ENCODE measurements at places on chromosomes 1 and 21.
A peak's percentile ranks its signal among the peaks of the same experiment; 100 is the strongest.

- peak; percentile 10 for DNase-seq
Observed at GRCh38 chr1:65255035-65255655, 54.2 kb upstream of the DNAJC6 start.

DNA sequence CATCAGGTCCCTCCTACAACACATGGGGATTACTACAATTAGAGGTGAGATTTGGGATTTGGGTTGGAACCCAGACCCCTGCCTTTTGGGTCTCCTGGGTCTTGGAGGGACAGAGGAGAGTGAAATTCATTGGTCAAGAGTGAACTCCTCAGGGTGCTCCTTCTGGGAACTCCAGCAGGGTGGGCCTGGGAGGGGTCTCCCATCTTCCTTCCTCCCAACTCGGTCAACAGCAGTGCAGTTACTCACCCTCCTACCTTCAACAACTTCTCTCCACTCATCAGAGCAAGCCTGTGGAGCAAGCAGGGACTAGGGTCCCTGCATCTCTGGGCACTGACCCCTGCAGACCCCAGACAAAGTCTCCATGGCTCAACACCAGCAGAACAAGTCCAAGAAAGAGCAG lies 89.3 kb upstream of the TMPRSS2 start:
- DNase-seq: no peak

DNA sequence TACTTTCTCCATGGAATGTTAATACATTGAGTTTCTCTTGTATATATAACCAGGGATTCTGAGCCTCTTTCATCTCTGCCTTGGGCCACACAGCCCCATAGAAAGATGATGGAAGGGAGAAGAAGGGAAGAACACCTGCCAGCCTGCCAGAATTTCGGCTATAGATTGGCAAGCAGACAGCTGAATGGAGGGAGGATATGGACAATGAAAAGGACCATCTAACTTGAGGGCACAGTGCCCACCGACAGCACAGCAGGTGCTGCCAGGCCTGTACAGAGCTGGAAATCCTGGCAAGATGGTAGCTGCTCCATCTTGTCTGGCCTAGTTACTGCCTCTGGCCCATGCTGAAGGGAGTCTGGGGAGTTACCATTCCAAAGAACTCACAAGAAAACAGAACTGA lies 244.3 kb downstream of the FGGY start:
- no peak for DNase-seq

GRCh38 chr21:35738347-35738961 lies 321.9 kb downstream of the SETD4 start:
- DNase-seq: no peak

DNA sequence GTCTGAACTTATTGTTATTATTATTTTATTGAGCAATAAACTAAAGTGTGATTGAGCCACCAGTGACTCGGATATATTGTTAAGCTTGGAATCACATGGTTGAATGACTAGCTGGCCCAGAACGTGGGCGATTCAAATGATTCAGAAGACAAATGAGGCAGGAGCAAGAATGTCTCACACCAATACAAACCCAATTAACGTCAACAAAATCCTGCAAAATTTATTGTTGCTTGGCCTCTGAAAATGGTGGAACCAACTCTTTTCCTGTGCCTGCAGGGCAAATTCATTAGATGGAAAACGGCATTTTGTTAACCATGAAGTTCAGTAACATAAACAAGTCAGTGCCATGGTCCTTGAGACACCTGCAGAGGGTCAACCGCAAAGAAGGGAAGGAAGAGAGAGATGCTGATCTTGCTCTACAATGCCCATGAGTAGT lies 482.0 kb downstream of the SETD4 start:
- no peak for DNase-seq

DNA sequence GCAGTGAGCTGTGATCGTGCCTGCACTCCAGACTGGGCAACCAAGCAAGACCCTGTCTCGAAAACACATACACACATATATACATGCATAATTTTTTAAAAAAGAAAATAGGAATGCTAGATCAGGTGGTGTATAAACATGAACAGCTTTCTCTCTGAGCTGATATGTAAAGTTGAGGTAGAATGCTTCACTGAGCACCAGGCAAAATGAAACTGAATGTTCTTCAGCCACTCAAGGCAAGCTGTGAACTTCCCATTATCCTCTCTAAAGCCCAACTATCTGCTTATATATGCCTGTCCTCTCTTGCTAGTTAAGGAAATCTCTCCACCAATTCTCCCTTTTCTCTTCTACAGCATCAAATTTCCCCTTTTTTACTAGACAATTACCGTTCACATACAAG lies 93.0 kb downstream of the NUF2 start:
- DNase-seq: no peak

- no peak for DNase-seq
Observed at GRCh38 chr1:85397490-85398032, 67.4 kb downstream of the DDAH1 start.

DNA sequence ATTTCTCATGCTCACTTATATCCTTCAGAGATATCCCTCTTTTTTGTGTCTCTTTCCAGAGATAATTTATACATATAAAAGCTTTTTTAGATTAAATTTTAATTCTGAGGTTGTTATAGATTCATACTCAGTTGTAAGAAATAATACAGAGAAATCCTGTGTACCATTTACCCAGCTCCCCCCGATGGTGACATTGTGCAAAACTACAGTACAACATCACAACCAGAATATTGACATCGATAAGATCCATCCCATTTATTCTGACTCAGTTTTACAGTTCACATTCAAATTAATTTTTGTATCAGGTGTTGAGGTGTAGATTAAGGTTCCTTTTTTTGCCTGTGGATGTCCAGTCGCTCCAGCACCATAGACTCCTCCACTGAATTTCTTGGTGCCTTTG lies 14.3 kb downstream of the DMRTB1 start:
- DNase-seq: no peak

All from SHP77 (cell line).